ENCODE measurements at places on chromosomes 1 and 21. TPM values are rescaled to one million over a fixed set of nuclear protein-coding genes. Genes with fewer than 3 reads are reported as not detected.

DNA sequence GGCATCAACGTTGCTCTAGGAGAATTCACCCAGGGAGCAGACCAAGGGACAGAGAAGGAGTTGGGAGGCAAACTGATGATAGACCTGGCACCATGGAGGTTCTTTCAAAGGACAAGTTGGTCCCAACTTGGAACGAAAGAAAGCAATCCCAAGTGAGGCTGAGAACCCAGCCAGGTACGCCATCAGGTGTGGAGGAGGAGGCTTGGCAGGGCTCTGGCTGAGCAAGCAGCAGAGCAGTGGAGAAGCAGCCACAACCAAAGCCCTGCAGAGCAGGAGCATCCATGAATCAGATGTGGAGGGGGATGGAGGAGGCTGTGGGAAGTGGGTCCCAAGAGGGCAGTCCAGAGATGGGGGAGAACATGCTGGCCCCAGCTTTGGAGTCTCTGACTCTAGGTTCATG lies 36.3 kb upstream of the RBM15 start:
- no peak for DNase-seq

GSTM2 gene
- 14.9 TPM for total RNA-seq

DNA sequence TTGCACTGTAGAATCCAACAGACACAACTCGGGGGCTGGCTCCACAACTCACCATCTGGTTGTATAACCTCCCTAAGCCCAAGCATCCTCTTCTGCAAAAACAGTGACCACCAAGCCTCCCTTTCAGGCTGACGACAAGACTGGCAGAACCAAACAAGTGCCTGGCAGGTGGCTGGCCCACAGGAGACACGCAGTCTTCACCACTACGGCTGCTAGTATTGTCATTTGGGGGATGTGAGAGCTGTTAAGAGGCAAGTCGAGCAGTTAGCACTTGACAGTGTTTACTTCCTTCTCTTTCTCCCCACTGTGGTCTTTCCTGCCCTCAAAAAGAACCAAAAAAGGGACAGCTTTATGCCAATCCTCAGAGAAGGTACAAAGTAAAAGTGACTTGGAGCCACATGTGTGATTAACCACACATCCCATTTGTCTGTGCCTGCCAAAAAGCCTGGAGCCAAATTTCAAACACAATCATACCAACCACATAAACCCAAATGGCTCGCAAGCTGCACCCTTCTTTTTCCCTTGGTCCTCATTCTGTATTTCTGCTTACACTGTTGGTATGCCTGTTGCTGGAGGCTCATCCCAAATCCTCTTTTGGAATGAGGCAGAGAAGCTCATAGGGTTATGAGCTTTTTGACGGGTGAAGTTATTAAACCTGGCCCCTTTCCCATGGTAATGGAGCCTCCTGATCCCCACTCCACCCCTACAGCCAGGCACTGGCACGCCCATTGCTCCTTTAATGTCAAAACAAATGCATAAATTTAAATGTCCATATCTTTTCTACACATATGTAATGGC lies 94.1 kb downstream of the TGFBR3 start:
- DNase-seq, result no peak

DNA sequence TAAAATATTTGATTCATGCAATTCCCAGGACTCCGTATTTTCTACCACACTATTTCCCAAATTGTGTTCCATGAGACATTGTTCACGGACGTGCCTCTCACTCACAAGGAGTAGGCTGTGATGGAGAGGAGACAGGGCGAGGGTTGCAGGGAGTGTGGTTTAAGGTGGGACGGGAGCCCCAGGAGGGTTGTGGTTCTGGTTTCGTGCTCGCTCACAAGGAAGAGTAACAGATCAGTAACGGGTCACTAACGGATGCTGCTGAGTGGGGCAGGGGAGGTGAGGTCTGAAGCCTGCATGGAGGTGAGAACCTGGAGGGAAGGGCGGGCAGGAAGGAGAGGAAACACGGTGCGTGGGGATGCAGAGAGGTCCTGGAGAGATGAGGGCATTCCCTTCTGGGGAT lies 28.8 kb downstream of the TFF3 start:
- no peak for DNase-seq

DNA sequence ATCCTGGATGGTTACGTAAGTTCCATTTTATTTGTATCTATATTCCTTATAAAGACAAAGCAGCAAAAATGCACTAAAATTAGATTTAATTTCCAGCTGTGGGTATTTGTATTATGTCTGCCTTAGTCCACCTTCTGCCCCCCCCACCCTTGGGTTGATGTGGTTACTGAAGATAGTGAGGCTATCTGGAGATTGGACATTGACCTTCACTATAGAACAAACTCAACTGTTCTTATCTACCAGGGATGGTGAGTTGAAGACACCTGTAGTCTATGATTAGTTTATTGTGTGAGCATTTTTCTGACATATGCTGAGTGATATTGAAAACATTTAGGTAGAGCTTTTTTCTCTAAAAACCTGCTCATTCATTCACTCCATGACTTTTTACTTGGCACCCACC lies 122.2 kb downstream of the NFIA start:
- no peak for DNase-seq

DNA sequence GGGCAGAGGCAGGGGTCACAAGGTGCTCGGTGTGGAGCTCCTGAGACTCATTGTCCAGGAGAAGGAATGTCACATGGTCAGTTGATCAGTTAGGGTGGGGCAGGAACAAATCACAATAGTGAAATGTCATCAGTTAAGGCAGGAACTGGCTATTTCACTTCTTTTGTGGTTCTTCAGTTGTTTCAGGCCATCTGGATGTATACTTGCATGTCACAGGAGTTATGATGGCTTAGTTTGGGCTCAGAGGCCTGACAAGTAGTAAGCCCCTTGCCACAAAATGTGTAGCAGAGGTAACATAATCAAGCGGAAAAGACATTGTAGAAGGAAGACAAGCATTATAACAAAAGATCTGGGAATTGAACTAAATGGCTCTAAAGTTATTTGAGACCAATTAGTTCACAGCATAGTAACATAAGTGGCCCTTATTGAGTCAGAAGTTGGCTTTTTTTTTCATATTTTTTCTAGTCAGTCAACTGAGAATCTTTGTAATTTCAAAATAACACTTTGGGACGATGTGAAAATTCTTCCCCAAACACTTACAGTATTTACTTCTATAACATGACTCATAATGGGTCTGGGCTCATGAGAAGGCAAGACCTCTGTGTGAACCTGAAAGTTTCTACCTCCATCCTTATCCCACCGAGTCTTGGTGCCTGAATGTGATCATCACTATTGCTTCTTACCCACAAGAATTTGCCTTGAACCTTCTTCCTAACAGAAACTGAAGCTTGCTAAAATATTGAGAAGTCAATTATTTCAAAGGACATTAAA lies 137.0 kb upstream of the DPT start:
- DNase-seq, result no peak

GRCh38 chr21:41759926-41760325 lies 6.9 kb downstream of the RIPK4 start:
- no peak for DNase-seq

OR2G6 gene
- total RNA-seq, result not detected

- DNase-seq, result no peak
Measured at GRCh38 chr1:39726600-39726999, 12.1 kb upstream of the PPIE start.

- no peak for DNase-seq
Measured at GRCh38 chr1:207343675-207344074, 22.2 kb downstream of the CD55 start.

GRCh38 chr1:76833856-76834255 lies 33.4 kb upstream of the ST6GALNAC5 start:
- no peak for DNase-seq

Measured in H9 (cell line).